ENCODE measurements at places on chromosomes 5 and 9.
A peak's percentile ranks its signal among the peaks of the same experiment; 100 is the strongest.

DNA sequence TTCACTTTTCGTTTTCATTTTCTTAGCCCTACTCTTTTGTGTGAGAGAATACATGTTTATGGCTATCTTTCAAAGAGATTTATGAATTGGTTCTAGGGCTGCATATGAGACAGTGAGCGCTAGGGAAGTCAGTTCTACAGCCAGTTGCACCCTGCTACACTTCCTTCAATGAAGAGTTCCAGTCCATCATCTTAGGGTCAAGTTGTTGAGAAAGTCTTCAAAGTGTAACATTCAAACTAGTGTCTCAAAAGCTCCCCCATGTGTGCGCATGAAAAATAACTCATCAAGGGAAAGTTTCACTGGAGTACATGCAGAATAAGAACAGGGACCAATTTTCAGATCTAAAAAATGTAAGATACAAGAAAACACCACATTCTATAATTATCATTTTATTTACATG lies 317.2 kb downstream of the DEPDC1B start:
- DNase-seq = no peak

DNA sequence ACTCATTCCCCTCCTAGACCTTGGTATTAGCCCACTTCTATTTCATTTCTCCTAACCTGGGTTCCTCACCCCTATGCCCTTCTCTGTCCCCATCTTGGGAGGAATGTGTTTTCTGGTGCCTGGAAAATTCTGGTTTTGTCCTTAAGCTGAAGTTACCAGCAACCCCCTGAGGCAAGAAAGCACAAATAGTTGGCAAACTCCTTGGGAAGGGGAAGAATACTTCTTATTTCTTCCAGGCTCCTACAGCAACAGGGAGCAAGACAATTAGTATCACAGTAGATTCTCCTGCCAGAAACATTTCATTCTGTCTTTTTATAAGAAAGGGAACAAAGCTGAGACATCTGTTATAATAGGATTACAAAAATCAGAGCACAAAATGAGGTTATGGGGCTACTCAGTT lies 142.5 kb downstream of the SNCAIP start:
- DNase-seq = no peak

DNA sequence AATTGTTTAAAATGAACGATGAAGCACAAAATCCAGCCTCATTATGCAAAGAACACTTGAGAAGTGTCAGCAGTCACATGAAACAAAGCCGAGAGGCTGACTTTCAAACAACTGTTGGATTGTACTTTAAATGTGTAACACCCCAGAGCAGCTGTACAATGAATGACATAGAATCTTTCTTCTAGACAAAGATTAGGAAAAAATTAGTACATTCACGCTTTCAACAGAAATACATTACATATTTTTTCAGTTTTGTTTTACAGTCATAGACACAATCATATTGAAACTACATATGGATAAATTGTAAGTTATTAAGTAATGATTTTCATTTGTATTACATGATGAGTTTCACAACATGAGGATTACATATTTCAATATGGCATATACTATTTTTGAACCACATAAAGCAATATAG lies 10.6 kb upstream of the AGXT2 start:
- DNase-seq = no peak

GRCh38 chr5:3827624-3828023 lies 232.0 kb downstream of the IRX1 start:
- DNase-seq = no peak

GRCh38 chr5:135248801-135249231 lies 150.2 kb downstream of the MACROH2A1 start:
- DNase-seq = no peak

DNA sequence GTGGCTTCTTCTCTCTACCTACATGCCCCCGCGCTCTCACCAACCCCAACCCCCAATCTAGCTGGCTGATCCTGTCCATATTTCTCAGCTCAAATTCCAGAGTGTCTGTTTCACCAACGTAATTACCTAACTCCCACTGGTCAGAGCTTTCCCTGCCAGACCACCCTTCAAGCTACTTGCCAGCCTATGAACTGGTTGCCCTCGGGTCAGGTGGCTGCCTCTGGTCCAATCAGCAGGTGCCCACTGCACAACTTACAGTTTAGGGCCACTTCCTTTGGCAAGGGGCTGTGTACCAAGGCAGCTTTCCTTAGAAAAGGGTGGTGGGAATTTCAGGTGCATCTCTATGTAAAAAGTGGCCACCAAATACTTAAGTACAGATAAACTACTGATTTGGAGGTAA lies 92.2 kb upstream of the SLC30A5 start:
- no peak for DNase-seq

DNA sequence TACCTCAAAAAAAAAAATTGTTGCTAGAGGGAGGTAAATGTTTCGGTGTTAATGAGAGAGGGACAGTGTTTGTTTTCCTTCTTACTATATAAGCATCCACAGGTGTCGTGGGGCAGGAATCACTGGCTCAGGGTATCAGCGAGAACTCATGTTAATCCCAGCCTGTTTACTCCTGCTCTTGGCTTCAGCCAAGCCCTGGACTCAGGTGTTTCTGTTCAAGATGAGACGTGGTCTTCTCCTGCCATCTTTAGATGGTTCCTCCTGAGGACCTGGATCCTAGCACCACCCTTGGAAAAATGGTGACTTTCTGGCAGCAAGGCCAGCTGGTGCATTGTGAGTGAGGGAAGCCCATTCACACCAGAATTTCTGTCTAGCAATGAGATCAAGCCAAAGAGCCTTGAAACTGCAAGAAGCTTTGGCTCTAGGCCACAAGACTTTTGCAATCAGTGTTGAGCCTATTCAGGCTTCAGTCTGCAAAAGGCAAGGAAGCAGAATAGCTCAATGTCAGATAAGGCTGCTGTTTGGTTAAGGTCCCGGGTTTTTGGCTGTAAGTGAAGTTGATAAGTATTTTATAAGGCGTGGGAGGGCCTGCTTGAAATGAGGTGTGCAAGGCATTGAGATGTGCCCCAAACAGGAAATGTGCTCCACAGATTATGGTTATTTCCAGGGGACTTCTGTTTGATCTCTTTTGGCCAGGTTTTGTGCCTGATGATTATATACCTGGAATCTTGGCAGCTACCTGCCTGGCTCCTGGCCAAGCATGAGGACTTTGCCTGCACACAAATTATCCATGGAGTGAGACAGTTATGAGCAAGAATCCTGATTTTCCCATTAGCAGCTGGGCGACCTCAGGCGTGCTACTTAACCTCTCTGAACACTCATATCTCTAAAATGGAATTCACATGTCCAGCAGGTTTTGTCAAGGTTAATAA lies 99.8 kb downstream of the TENT4A start:
- DNase-seq = no peak

- no peak for DNase-seq
These were observed 14.1 kb downstream of the HSPB3 start for GRCh38 chr5:54469622-54470021.

DNA sequence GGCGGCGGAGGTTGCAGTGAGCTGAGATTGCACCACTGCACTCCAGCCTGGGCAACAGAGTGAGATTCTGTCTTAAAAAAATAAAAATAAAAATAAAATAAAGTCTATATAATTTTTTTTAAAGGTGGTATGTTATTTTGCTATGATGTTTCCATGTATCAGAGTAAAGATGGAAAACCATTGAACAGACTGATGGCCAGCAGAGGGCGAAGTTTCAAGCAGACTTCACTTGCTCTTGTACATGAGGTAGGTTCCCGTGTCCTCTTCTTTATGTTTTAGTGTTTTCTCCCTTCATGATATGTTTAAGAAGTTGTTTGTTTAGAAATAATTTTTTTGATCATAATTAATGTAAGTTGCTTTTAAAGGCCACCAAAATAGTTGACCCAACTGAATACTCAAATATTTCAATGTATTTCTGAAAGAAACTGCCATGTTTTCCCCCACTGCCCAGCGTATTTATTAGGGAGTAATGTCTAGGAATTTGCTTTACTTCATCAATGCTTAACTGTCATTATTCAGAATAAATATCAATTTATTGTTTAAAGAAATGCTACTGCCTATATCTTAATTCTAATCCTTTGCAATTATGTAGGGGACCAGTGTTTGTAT lies 146.4 kb downstream of the HACD4 start:
- peak; percentile 48 for DNase-seq

DNA sequence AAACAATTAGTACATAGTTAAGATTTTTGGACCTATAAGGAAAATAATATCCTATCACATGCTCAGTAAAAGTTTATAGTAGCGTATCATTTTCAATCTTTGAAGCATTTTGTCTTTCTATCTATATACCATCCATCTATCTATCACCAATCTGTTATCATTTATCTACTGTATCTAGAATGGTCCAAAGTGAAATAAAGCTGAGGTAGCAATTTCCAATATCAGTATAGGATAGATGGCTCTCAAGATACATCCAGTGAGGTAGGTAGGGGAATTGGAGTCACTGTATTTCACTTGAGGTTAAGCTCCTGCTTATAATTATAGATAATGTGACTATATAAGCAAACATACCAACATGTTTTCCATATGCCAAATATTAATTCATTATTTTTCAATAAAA lies 889.1 kb upstream of the CTNND2 start:
- no peak for DNase-seq

GRCh38 chr5:125575891-125576505 lies 829.6 kb upstream of the ZNF608 start:
- DNase-seq = peak; percentile 15

DNA sequence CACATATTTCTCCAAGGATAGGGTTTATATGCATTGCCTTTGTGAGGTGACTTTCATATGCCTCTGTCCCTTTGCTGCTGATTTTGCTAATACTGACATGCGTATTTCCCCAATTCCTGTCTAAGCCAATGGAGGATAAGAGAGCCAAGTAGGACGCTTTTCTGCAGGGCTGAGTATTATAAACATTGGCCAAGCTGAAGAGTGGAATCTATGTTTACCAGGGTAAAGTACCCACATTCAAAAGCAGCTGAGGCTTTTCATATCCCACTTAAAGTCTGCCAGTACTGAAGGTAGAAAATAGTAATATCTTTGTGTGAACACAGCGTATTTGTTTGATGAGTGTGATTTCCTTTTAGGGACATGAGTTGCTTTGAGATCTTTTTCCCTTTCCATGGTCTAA lies 128.8 kb upstream of the GPR151 start:
- no peak for DNase-seq

- DNase-seq = no peak
These were observed 25.4 kb upstream of the ZSWIM6 start for GRCh38 chr5:61306531-61307131.

DNA sequence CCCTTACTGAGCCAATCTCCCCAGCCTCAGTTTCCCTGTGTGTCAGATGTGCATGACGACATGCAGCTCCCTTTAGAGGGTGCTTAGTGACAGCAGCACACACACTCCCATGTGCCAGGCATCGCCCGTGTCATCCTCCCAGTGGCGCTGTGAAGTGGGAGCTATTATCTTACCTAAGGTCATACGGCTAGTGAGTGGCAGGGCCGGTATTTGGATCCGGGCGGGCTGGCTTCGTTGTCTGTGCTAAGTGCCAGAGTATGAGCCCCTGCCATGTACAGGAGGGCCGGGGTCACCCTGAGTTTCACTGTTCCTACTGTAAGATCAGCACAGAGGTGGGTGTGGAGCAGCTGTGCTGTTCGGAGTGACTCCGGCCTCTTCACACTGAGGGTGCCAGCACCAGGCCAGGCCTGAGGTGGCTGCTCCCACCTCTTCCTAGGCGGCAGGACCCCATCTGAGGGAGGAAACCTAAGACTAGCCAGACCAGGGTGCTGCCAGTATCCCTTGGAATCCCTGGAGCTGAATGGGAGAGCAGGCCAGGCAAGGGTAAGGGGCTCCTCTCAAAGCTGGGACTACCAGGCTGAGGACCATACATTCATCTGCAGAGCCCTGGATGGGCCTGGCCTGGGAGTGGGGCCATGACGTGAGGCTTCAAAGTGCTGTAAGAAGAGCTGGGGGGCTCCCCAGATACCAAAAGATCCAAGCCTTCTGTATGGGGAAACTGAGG lies 22.5 kb downstream of the AQP7 start:
- DNase-seq = no peak

- DNase-seq = no peak
These were observed 171.2 kb upstream of the ACTBL2 start for GRCh38 chr5:57653636-57654290.

DNA sequence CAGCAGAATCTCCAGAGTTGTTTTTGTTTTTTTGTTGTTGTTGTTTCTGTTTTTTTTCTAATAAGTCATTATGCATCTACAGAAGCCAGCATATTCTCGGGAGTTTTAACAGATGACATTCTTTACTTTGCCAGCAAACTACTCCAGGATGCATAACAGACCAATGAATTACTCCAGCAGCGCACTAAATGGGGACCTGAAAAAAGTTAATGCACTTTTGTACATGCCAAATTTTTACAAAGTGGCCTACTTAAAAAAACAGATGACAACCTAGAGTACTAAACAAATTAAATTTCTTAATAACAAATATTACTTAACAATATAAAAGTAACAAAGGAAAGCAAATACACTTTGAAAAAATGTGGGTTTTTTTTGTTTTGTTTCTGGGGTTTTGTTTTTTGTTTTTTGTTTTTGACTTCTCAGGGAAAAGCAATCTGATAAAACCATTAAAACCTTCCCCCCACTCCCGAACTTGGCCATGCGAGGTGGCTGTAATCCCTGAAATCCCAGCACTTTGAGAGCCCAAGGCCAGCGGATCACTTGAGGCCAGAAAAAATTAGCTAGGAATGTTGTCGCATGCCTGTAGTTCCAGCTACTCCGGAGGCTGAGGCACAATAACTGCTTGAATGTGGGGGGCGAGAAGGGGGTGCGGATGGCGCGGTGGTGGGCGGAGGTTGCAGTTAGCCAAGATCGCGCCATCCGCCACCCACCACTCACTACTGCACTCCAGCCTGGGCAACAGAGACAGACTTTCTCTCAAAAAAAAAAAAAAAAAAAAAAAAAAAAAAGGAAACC lies 352.4 kb downstream of the CETN3 start:
- DNase-seq = no peak

DNA sequence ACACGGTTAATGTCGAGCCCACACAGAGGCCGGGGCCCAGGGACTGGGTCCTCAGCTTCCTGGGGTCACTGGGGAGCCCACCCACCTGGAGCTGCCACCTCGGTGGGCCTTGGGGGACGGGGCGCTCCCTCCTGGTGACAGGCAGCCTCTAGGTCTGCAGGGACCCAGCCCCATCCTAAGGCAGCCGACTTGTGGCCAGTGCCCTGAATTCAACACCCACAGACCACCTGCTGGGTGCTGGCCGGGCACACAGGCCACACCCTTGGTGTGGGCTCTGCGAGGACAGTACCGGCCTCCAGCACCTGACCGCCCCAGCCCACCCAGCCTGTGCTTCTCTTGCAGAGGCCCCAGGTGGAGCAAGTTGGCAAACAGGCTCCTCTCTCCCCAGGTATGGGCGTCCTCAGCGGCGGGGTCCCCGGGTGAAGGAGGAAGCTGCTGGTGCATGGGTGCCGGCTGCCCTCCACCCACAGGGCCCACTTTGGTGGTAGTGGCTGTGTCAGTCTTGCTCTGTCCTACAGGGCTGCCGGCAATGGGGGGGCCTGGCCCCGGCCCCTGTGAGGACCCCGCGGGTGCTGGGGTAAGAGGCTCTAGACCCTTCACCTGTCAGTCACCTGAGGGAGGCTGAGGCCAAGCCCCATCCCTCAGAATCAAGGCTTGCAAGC lies 8.3 kb downstream of the ENTPD8 start:
- no peak for DNase-seq

GRCh38 chr5:132238901-132239500 lies 11.3 kb upstream of the P4HA2 start:
- no peak for DNase-seq

- no peak for DNase-seq
These were observed 190.7 kb upstream of the TAS2R1 start for GRCh38 chr5:9820691-9821449.

GRCh38 chr5:86460519-86460918 lies 157.2 kb upstream of the COX7C start:
- no peak for DNase-seq

- DNase-seq = no peak
These were observed 381.1 kb downstream of the TMEM38B start for GRCh38 chr9:106075236-106075959.

- no peak for DNase-seq
These were observed 229.6 kb downstream of the TMEM167A start for GRCh38 chr5:82847562-82847961.

Data from neural crest cell (in vitro differentiated cells).